ENCODE measurements at places on chromosomes 7 and 10.

DNA sequence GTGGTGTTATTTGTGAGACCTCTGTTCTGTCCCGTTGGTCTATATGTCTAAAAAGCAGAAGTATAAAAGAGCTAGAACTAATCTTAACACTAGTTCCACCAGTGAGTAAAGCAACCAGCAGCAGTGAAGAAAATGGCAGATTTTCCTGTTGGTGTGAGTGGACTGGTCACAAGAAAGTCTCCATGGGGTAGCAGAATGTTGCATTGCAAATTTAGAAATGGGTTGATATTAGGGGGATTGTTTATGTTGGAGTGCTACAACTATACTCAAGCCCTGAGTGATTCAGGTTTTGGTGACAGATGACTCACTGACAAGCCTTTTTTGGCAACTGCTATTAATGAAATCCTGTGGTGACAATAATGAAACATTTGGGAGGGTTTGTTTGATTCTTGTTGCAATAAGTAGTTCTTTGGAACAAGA, 5.6 kb downstream of the AVL9 start:
- DNase-seq = no peak

DNA sequence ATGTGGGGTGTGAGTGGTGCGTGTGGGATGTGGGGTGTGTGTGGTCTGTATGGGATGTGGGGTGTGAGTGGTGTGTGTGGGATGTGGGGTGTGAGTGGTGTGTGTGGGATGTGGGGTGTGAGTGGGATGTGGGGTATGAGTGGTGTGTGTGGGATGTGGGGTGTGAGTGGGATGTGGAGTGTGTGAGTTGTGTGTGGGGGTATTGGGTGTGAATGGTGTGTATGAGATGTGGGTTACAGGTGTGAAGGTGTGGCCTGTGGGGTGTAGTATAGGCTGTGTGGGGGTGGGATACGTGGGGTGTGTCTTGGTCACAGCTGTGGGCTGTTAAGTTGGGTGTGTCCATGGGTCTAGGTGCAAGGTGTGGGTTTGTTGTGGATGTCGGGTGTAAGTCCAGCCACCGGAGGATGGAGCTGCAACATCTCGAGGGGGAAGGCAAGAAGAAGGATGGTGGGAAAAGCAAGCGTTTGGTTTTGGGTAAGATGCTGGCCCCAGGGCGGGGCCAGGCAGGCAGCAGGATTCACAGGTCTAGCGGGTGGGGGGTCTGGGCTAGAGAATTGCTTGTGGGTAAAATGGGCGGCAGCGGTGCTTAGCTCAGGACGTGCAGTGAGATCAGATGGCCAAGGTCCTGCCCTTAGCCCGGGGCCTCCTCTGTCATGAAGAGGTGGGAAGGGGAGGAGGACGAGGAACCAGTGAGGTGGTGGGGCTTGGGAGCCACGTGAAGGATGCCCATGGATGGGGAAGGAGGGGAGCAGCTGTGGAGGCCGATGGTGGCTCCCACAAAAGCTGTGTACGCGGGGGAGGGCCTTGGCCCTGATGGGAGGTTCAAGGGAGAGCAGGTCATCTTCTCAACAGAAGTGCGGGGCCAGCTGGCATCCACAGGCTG, 60.1 kb downstream of the CFAP46 start:
- no peak for DNase-seq

GRCh38 chr7:73991522-73992100, 36.4 kb upstream of the ELN start:
- no peak for DNase-seq

- DNase-seq = no peak
Measured at GRCh38 chr10:71177651-71178199, 34.6 kb upstream of the UNC5B start.

DNA sequence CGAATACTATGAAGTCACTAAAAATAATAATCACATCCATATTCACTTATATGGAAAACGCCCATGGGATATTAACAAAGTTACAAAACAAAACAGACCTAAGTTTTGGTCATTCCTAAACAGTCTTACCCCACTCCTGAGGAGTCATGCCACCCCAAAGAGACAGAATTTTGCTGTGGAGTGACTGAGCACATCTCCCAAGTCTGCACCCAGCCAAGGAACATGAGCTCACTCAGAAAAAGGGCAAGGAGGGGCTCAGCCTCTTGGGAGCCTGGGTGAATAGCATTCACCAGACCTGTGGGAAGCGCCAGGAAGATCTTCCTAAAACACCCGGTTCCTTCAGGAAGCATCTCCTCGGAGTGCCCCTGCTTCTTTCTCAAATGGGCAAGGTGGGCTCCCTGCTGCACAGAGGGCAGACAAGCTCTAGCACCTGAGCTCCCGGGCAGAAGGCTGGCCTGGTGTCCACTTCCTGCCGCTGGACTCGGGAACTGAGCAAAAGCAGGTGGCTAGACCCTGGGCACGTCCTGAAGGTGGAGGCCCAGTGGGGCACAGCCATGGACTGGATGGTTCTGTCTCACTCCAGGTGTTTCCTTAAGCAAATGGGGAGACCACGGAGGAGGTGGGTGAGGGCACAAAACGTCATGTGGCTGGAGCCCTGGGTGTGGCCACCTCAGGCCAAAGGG, 31.0 kb downstream of the TNS3 start:
- DNase-seq = no peak

- DNase-seq = no peak
Measured at GRCh38 chr7:1431634-1432380, 27.5 kb downstream of the MICALL2 start.

GRCh38 chr10:96402417-96403305, 43.9 kb upstream of the OPALIN start:
- DNase-seq = no peak

Measured in NCI-H1436 (cell line).